Ovary (tissue), 10 donors: ENCODE measurements at places on chromosomes 4 and X. TPM values are rescaled to one million over a fixed set of nuclear protein-coding genes. Genes with fewer than 3 reads are reported as not detected.
A peak's percentile ranks its signal among the peaks of the same experiment; 100 is the strongest.

DNA sequence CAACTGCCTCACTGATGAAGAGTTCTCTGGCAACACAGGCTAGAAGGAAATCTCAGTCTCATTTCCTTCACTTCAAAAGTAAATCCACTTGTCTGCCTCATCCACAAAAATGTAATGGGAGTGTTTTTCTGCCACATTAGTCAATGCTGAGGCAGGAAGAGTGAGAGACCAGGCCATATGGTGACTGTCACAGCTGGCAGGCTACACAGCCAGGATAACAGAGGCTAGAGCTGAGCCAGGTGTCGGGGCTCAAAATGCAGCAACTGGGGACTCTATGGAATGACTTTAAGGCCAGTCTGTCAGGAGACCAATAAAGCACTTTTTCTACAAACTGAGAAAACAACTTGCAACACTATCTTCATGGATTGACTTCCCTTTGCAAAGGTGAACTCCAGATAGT lies 204.2 kb downstream of the GPC3 start:
- H3K4me3 ChIP-seq, result no peak overlapping the region
- H3K27me3 ChIP-seq, result no peaks in the 10 kb centered on the region
- no peaks in the 10 kb centered on the region for H3K4me1 ChIP-seq
- H3K36me3 ChIP-seq, result no peaks in the 10 kb centered on the region

- H3K36me3 ChIP-seq, result no peaks in the 10 kb centered on the region
- H3K27me3 ChIP-seq, result no peaks in the 10 kb centered on the region
- H3K4me3 ChIP-seq, result peak overlapping the region; percentile 65
- peak; percentile 83 for DNase-seq
- peak overlapping the region; percentile 92 for H3K27ac ChIP-seq
Observed at GRCh38 chr4:173333658-173334084, 487 bp downstream of the HMGB2 start.

- H3K27ac ChIP-seq, result no peak overlapping the region
- no peak overlapping the region for H3K4me3 ChIP-seq
Observed at GRCh38 chrX:45783002-45783401, 582.3 kb upstream of the DIPK2B start.

GRCh38 chr4:187020676-187021075 lies 297.0 kb upstream of the FAT1 start:
- no peak for DNase-seq
- H3K36me3 ChIP-seq, result no peaks in the 10 kb centered on the region
- H3K27ac ChIP-seq, result no peak overlapping the region

GRCh38 chr4:106548446-106549044 lies 180.0 kb upstream of the GIMD1 start:
- no peaks in the 10 kb centered on the region for H3K27me3 ChIP-seq
- no peaks in the 10 kb centered on the region for H3K36me3 ChIP-seq
- DNase-seq, result no peak

DNA sequence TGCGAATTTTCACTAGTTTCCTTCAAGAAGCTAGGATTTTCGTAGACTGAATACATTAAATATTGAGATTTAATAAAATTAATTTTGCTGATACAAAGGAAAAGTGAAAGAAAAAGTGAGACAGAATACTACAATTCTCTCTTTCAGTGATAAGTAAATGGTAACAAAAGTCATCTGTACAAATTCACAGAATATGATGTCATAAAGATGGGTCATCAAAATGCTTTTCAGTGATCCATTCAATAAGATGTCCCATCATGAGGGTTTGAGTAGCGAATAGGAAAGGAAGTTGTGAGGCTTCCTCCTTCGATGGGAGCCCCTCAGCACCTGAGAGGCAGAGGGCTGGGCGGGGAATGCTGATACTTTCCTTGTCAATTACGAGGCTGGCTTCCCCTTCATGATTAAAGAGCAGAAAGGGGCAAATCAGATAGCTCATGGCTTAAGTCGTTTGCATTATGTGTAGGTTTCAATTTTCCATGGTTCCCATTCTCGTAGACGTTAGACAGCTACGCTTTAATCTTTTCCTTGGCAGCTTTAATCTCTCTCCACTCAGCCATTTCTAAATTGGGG lies 108.8 kb upstream of the SORBS2 start:
- no peak overlapping the region for H3K4me3 ChIP-seq
- H3K4me1 ChIP-seq, result peaks cover 4% of the 10 kb centered on the region
- H3K27me3 ChIP-seq, result no peaks in the 10 kb centered on the region
- no peak overlapping the region for H3K27ac ChIP-seq
- DNase-seq, result no peak

DNA sequence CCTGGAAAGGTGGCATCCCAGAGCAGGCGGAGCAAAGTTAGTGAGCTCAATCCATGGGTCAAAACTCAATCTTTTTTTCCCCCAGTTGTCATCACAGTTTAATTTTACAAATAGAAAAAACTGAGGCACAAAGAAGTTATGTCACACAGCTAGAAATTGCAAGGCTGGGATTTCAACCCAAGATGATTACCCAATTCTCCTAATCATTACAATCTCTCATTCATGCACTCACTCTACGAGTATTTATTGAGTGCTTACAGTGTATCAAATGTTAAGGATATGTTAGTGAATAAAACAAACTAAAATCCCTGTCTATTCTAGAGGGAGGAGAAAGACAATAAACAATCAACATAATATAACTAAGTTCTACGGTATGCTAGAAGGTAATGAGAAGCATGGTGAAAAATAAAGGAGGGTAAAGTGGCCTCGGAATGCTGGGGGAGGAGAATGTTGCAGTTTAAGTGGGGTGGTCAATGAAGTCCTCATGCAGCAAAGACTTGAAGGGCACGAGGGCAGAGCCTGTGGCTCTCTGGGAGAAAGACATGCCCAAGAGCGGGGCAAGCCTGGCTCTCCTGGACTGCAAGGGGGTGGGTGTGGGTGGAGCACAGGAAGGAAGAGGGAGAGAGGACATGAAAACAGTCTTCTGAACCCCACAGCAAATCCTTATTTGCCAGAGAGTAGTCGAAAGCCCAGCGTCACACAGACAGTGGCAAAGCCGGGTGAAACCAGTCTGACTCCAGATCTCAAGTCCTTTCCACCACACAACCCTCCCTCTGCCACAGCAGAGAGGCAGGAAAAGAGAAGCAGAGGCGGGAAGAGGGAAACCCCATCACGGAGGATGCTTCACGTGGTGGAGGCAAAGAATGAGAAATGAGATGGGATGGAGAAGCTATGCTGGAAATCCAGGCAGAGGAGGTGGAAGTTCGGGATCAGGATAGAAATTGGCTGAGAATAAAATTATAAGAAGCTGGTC lies 48.3 kb downstream of the RAB33B start:
- H3K36me3 ChIP-seq, result no peaks in the 10 kb centered on the region
- peaks cover 3% of the 10 kb centered on the region for H3K4me1 ChIP-seq
- H3K27ac ChIP-seq, result no peak overlapping the region

Gene ADH7
- not detected for total RNA-seq

GRCh38 chr4:105119356-105119755 lies 27.3 kb upstream of the TET2 start:
- H3K4me1 ChIP-seq, result peaks cover 2% of the 10 kb centered on the region
- H3K27ac ChIP-seq, result no peak overlapping the region
- DNase-seq, result no peak
- H3K4me3 ChIP-seq, result no peak overlapping the region
- H3K27me3 ChIP-seq, result no peaks in the 10 kb centered on the region

DNA sequence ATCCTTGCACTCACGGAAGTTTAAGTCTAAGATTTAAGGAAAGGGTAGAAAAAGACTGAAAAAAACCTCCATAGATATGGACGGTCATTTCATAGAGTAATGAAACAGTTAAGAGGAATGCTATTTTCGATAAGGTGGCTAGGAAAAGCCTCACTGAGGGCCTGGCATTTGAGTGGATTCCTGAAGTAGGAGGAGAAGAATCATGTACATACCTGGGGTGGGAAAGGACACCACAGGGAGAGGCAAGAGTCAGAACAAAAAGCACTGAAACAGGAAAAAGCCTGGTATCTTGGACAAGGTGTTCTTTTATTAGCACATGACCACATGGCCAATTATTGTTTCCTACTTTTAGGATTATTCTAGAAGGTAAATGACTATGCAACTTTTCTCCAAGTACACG lies 547.2 kb upstream of the DIPK2B start:
- no peaks in the 10 kb centered on the region for H3K27me3 ChIP-seq
- DNase-seq, result no peak
- no peaks in the 10 kb centered on the region for H3K36me3 ChIP-seq
- H3K4me3 ChIP-seq, result no peak overlapping the region
- no peaks in the 10 kb centered on the region for H3K4me1 ChIP-seq

GRCh38 chr4:162706632-162707031 lies 460.1 kb downstream of the NAF1 start:
- no peaks in the 10 kb centered on the region for H3K36me3 ChIP-seq
- H3K4me1 ChIP-seq, result no peaks in the 10 kb centered on the region
- no peak overlapping the region for H3K27ac ChIP-seq

Gene TSC22D3
- total RNA-seq, result 413 TPM

DNA sequence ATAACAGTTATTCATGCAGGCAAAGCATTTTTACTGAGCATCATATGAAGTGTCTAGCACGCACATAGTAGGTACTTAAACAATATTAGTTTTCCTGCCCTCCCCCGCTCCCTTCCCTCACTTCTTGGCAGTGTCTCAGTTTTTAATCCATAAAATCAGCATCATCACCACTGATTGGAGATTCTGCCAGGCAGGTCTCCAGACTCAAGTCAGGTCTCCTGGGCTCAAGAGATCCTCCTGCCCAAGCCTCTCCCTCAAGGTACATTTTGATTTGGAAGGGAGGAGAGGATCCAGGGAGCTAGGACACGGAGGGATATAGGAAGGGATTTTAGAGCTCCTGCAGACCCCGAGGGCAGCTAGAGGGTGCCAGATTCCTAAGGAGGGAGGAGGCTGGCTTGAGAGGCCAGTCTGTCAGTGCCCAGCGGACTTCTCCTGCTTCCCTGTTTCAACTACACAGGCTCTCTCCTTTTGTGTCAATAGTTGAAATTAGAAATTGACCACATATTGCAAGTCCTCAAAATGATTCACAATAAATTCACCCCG lies 4.4 kb upstream of the FAT1 start:
- no peak for DNase-seq
- H3K4me3 ChIP-seq, result no peak overlapping the region
- no peak overlapping the region for H3K27ac ChIP-seq
- no peaks in the 10 kb centered on the region for H3K36me3 ChIP-seq

Gene TAF7L
- total RNA-seq, result 0.10 TPM

DNA sequence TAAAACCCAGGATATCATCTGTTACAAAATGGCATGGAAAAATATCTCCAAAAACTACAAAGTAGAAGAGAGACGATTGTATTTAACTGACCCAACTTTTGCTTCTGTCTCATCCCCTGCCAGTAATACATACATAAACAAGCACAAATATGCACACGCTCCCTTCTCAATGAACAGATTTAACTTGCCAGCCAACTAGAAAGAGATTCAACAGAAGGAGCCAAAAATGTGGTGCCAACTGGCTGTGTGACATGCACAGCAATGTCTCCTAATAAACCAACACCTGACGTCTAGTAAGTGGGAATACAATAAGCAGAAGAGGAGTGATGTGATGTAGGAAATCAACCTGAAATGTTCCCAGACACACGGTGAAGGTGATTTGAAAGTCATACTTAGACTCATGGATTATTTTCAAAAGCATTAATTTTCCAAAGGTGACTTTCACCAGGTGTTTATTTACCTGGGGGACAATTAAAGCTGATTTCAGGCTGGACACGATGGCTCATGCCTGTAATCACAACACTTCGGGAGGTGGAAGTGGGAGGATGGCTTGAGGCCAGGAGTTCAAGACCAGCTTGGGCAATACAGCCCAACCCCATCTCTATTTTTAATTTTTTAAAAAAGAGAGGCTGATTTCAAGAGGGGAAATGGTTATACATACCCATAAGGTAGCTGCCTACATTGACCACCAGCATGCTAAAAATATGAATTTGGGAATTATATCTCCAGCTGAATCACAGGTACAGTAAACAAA lies 33.7 kb downstream of the SH3RF1 start:
- no peaks in the 10 kb centered on the region for H3K27me3 ChIP-seq
- no peak for DNase-seq
- peaks cover 24% of the 10 kb centered on the region for H3K4me1 ChIP-seq
- no peaks in the 10 kb centered on the region for H3K36me3 ChIP-seq
- no peak overlapping the region for H3K4me3 ChIP-seq
- H3K27ac ChIP-seq, result no peak overlapping the region

DNA sequence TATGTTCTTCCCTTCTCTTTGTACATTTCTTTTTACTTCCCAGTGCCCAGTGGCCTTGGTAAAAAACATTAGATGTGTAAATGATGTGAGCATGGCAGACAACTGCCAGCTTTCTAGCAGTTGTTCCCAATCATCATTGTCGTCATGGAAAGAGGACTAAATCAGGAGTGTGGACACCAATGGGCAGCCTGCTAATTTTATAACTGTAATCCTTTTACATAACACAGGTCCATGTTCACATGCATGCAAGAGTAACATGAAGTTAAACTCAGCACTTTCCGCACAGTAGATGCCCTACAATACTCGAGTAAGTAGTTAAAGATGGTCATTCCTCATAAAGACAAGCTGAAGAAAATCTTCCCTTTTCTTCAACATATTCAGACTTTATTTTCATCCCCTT lies 23.4 kb upstream of the G3BP2 start:
- no peaks in the 10 kb centered on the region for H3K4me1 ChIP-seq
- H3K36me3 ChIP-seq, result no peaks in the 10 kb centered on the region
- H3K4me3 ChIP-seq, result no peak overlapping the region
- no peak for DNase-seq
- H3K27ac ChIP-seq, result no peak overlapping the region
- H3K27me3 ChIP-seq, result no peaks in the 10 kb centered on the region

Gene RBBP7
- 101 TPM for total RNA-seq

DNA sequence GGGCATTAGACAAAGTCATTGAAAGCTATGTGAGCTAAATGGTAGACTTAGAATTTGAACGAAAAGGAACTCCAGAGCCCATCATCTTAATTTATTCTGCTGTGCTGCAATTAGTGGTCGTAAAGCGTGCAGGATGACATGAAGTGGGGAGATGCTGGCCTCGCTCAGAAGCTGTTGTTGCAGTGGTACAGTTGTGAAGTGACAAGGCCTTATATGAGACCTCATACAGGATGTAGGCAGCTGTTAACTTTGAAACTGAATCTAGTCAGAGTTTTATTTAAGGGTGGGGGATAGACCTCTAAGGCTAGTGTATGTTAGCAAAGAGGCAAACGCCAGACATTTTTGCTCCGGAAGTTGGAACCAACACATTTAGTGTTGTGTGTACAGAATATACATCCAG lies 13.4 kb downstream of the KLF3 start:
- peaks cover 28% of the 10 kb centered on the region for H3K4me1 ChIP-seq
- no peak overlapping the region for H3K4me3 ChIP-seq
- no peaks in the 10 kb centered on the region for H3K27me3 ChIP-seq
- H3K36me3 ChIP-seq, result no peaks in the 10 kb centered on the region
- no peak for DNase-seq

Gene DTHD1
- not detected for total RNA-seq

Gene MAGEA11
- total RNA-seq, result not detected

Gene ZNF674
- 2.8 TPM for total RNA-seq

Gene TRIM2
- total RNA-seq, result 30.4 TPM

DNA sequence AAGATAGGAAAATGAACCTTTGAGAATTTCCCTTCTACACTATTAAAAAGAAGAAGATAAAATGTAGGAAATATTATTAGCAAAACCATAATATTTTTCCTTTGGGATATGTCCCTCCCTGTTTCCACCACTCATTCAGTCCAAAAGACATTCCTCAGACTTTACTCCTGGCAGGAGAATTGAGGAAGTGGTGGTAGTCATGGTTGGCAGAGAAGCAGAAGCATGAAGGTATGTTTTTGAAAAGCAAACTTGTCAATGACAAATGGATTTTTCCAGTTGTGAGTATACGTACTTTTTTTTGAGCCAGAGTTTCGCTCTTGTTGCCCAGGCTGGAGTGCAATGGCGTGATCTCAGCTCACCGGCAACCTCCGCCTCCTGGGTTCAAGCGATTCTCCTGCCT lies 13.7 kb downstream of the STAG2 start:
- no peaks in the 10 kb centered on the region for H3K27me3 ChIP-seq
- no peak for DNase-seq
- H3K4me1 ChIP-seq, result peaks cover 1% of the 10 kb centered on the region
